Effector memory CD4-positive, alpha-beta T cell (primary cell): ENCODE measurements at places on chromosomes 2 and 18.

DNA sequence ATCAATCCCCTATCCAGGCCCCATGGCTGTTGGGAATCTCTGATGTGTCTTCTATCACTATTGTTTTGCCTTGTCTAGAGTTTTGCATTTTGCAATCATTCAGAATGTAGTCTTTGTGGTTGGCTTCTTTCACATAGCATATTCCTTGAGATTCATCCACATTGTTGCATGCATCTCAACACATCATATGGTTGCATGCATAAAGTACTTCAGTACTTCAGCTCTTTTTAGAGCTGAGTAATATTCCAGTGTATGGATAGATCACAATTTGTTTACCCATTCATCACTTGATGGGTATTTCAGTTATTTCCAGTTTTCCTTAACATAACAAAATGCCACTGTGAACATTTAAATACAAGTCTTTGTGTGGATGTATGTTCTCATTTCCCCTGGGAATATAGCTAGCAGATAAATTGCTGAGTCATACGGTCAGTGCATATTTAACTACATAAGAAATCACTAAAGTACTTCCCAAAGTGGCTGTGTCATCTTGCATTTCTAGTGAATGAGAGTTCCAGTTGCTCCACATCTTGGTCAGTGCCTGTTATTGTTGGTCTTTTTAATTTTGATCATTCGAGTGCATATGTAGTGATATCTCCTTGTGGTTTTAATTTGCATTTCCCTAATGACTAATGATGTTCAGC is 138.8 kb downstream of the BCL11A start:
- no peak for DNase-seq

DNA sequence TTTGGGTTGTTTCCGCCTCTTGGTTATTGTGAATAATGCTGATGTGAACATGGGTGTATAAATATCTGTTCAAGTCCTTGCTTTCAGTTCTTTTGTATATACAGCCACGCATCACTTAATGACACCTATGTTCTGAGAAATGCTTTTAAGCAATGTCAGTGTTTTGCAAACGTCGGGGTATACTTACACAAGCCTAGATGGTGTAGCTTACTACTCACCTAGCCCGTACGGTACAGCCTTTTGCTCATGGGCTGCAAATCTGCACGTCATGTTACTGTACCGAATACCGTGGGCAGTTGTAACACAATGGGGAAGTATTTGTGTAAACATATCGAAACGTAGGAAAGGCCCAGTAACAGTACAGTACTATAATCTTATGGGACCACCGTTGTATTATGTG is 12.4 kb downstream of the RALB start:
- DNase-seq, result no peak

- no peak for DNase-seq
Observed at GRCh38 chr2:110205660-110206455, 1.0 kb upstream of the NPHP1 start.

GRCh38 chr2:71004857-71005256 is 10.2 kb upstream of the TEX261 start:
- no peak for DNase-seq

- DNase-seq, result no peak
Observed at GRCh38 chr2:128610496-128610895, 291.8 kb upstream of the HS6ST1 start.

GRCh38 chr2:224069172-224069571 is 30.1 kb upstream of the SERPINE2 start:
- no peak for DNase-seq

DNA sequence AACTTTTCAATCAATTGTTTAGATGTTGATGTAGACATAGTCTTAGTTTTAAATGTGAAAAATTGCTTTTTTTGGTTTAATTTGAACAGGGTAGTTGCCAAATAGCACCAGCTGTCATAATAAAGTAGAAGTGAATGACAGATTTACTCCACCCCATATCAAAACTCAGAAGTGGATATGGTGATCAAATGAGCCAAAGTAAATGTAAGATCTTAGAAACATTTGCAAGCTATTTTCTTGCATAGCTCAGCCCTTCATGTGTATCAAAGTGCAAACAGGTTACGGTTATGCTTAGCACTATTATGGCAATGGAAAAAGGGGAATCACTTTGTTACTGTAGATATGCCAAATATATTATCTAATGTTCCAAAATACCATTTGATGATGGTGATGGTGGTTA is 540.9 kb upstream of the NRP2 start:
- DNase-seq, result no peak

DNA sequence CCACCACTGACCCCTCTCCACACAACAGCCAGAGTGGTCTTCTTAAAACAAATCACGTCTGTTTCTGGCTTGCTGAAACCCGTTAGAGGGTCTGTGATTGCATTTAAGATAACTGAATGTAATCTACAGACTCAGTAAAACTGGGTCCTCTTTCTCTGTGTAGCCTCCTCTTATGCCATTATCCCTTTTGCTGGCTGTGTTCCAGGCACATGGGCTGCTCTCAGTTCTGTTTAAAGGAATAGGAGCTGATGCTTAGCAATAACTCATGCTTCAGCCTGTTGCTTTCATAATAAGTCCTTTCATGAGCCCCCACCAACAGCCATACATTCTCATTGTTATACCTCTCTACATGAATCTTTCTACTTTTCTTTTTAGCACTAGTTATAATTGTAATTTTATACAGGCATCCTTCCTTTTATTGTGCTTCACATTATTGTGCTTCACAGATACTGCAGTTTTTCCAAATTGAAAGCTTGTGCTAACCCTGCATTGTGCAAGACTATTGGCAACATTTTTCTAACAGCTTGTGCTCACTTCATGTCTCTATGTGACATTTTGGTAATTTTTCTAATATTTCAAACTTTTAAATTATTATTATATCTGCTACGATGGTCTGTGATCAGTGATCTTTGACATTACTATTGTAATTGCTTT is 782.6 kb downstream of the MBD2 start:
- DNase-seq, result no peak

- no peak for DNase-seq
Observed at GRCh38 chr18:58394046-58394445, 234.8 kb downstream of the ALPK2 start.

GRCh38 chr2:37306024-37306423 is 18.6 kb downstream of the PRKD3 start:
- DNase-seq, result no peak

DNA sequence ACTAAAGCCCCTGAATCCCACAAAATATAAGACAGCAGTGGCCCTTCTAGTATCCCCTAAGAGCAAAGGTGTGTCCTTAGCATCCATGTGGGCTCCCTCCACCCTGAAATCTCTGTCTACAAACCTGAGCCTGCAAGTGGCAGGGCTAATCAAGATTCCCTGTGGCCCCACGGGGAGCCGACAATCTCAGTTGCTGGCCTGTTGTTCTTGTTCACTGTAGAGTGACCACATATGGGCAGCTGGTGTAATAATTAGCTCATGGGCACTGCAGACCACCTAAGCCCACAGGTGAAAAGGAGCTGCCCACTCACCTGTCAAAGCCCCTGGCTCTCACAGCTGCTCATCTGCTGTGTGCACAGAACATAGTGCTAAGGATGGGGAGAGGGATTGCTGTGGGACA is 102.3 kb downstream of the MRO start:
- no peak for DNase-seq

DNA sequence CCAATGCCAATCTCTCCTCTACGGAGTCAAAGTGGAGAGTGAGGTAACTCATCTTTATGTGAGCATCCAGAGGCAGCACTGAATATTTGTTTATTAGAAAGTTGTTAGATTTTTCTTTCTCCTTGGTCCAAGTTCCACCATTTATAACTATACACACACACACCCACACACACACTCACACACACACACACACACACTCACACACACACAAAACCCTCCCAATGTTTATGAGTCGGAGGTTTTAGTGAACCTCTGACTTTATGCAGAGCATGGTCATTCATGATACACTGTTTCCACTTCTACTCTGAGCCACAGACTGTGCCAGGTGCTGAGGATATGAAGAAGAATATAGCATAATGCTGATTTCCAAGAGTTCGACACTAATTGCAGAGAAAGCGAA is 132.9 kb upstream of the CCDC68 start:
- DNase-seq, result no peak

DNA sequence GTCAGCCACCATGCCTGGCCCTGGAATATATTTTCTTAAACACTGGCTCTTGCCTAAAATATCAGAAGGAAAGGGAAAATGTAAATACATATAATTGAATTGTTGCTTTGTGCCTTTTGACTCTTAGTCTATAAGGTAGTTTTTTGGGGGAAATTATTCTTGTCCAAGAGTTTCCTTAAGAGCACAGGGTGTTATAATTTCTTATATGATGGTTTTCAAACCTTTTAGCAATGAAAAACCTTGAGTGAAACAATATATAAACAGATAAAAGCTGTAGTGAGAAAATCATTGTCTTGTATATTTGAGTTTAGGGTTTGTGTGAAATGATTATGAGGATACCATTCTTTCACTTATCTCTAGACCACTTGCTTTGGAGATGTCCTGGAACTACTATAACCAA is 40.2 kb downstream of the DDX1 start:
- DNase-seq, result no peak

DNA sequence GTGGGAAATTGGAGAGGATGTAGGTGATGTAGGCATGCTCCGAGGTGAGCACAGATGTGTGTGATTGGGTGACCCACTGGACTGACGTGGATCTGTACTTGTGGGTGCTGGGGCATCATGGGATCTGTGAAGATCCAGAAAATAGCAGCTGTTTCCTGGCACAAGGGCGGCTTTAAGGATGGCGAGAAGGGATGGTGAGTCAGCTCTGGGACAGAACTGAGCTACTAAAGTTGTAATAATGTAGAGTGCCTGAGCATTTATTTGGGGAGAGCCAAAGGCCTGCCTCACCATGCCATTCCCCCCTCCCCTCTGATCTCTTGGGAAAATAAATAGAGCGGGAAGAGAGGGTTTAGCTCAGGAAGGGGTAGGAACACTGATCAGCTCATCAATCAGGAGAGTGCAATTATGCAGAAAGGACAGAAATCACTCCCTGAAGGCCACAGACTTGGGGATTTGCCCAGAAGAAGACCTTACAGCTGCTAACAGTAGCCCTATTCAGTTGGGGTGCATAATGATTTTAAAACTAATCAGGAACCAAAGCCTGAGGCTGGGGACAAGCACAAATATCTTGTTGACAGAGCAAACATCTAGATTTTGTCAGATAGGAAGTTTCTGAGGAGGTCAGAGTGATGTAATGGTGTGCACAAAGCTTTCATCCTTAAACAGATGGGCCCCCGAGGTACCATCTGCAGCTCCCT is 30.3 kb downstream of the TANC1 start:
- no peak for DNase-seq

DNA sequence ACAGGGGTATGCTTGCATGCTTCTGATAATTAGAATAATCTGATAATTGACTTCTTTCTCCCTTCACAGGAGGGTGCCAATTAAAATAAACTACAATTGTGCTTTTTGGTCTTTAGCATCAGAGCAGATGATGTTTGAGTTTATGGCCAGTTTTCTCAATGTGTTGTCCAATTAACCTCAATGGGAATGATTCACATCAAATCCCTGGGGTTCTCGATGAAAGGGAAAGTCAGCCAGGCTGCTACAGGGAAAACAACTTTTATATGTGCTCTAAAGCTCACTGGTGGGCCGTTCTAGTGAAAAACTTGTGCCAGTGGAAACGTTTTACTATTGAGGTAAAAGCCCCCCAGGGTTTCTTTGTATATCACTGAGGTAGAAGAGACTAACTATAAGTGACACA is 887.3 kb upstream of the CRIM1 start:
- DNase-seq, result no peak

- no peak for DNase-seq
Observed at GRCh38 chr18:59540780-59541179, 156.4 kb downstream of the CCBE1 start.

- DNase-seq, result no peak
Observed at GRCh38 chr2:128782411-128783192, 463.9 kb upstream of the HS6ST1 start.

DNA sequence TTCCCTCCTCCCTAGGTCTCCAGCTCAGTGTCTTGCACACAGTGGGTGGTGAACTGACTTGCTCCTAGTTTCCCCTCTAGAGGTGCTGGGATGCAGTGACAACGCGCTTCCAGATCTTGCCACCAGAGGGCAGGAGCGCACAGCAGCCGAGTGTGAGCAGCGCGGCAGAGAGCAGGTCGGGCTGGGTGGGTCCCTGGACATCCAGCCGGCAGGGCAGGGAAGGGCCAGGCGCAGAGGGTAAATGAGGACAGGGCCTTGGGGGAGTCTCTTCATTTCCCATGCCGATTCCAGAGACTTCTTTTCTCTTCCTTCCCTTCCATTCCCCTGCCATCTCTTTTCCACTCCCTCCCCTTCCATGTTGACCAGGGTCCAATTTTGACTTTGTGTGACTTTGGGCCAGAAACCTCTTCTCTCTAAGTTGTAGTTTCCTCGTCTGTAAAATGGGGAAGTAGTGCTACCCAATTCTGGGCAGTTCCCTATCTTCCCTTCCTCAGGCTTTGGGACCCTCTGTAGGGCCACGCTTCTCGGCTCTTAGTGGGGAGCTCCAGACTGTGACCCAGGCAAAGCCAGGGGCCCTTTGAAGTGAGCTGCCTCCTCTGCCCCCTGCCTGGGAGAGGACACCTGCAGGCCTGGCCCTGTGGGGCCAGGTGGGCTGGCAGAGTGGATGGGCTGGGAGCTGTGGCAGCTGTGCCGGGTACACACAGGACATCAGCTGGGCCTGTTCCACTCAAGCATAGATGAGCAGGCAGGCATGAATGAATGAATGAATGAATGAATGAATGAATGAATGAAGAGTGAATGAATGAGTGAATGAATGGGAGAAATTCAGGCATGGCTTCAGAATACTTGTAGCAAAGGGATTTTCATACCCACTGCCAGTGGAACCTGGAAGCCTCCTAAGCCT is 43.3 kb upstream of the TAF1B start:
- peak; percentile 67 for DNase-seq

DNA sequence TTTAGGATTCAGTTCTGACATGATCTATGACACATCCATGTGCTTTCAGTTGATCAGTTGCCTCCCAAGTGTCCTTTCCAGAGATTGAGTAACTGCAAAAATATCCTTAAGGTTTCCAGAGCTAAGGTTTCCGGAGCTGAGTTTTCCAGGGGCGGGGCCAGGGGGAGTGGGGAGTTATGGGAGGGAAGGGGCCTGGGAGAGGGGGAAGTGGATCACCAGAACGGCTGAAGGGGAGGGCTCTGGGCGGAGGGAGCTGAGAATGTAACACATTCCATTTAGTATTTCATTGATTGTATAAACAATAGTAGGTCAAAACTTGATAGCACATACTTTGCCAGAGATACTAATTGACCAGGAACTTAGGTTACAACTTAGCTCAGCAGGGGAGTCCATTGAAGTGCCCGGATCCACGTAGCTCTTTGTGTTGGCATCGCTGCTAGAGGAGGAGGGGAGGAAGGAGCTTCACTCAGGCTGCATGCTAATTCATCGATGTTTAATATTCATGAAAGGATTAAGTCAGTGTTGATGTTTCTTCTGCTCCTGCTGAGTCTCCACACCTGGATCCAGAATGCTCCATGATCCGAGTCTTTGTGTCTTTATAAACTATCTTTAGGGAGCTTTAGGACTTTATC is 289.8 kb downstream of the ALPK2 start:
- DNase-seq, result no peak

GRCh38 chr2:55862246-55862645 is 61.3 kb downstream of the EFEMP1 start:
- DNase-seq, result no peak

GRCh38 chr2:192070099-192070498 is 124.6 kb downstream of the TMEFF2 start:
- no peak for DNase-seq

GRCh38 chr2:121030523-121030922 is 254.5 kb downstream of the TFCP2L1 start:
- DNase-seq, result no peak

GRCh38 chr2:3612639-3613523 is 18.0 kb downstream of the COLEC11 start:
- DNase-seq, result no peak
